ENCODE measurements at places on chromosomes 6 and 20.

GRCh38 chr20:12077875-12078274, 160.2 kb downstream of the BTBD3 start:
- DNase-seq: no peak

DNA sequence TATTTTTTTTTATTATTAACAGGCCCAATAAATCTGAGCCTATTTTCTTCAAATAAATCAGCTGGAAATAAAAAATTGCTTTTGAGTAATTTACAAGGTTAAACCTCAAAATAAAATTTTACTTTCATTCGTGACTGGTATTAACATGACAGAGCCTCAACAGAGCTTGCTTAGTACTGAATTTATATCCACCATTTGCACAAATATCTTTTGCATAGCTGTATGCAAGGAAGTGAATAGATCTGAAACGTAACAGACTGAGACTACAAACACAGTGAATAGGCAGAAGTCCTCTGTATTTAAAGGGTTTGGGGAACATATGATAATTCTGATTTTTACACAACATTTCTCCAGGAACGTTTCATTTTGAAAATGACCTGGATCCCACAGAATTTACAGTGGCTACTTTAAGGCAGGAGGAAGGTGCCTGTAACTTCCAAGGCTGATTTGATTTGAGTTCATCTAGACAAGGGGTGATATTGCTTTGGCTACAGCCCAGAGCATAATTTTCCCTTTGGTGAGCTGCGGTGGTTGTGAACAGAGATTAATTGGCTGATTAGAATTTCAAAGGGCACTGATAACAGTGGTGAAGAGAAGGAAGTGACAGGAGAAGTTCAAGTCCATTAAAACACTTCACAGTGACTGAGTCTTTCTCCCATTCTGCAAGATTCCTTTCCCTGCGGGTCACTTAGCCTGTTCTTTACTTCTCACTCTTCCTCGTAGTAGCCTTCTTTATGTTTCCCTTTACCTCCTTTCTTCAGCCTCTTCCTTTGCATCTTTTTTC, 121.2 kb upstream of the SASH1 start:
- no peak for DNase-seq

- DNase-seq: no peak
Observed at GRCh38 chr20:32971703-32972161, 32.5 kb downstream of the SUN5 start.

DNA sequence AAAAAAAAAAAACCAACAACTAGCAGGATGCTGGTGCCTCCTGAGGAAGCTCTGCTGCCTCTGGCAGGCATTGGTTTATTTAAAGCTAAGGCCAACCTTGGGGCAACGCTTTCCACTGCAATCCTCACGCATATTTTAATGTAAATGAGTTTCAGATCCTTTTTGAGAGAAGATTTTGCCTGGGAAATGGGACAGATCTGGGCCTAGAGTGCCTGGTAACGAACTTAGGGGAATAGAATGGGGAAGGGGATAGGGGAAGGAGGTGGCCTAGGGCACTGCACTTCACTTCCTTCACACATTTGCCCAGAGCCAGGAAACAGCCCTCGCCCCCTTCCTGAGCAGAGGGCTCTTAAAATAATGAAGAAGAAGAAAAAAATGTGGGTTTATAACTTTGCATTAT, 132.7 kb upstream of the TMEM170B start:
- DNase-seq: no peak

- no peak for DNase-seq
Observed at GRCh38 chr6:150269857-150270223, 99.0 kb upstream of the IYD start.

Measured in prostate gland (tissue), 2 donors.